NCI-H446 (cell line): ENCODE measurements at places on chromosomes 6 and 20.

DNA sequence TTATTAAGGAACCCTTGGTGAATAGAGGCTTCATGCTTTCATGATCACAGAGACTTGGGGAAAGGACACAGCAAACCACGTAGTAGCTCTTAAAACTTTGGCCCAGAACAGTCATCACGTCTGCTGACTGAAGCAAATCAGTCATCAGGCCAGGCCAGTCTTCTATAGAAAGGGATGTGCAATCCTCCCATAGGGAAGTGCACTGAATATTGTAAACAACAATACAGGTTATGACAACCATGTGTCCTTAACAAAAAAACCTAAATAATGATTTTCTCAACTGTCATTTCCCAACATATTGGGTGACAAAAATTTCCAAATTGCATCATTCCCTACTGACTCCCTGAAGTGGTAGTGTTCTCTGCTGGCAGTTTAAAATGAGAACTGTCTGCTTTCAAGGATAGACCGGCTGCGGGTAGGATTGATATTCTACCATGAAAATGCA is 388.2 kb upstream of the CITED2 start:
- DNase-seq: no peak

GRCh38 chr20:13526551-13526950 is 112.2 kb downstream of the TASP1 start:
- no peak for DNase-seq

DNA sequence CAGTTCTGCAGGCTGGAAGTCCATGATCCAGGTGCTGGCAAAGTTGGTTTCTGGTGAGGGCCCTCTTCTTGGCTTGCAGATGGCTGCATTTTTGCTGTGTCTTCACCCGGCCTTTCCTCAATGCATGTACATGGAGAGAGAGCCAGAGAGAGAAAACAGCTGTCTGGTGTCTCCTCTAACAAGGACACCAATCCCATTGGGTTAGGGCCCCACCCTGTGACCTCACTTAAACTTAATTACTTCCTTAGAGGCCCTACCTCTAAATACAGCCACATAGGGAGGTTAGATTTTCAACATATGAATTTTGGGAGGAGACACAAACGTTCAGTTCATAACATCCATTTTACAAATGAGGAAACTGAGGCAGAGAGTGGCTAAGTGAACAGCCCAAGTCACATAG is 202.4 kb downstream of the ZMYND8 start:
- DNase-seq: no peak

DNA sequence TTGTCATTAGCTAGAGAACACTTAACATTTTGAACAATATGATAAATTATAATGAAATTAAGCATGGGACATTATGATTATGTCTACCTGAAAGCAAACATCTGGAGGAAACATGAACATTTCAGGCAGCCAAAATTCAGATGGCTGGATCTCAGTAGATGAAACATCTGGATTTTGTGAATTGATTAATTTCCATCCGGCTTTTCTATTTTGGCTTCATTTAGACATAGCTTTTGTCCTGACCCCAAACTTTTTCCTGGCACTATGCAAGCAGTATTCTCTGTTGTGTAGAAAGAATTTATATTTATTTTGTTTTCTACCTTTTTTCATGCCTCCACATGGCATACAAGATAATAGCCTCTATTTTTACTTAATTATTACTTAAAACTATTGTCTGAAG is 186.3 kb downstream of the OGFRL1 start:
- no peak for DNase-seq
